ENCODE measurements at places on chromosomes 11 and 22.
A peak's percentile ranks its signal among the peaks of the same experiment; 100 is the strongest.

GRCh38 chr11:108921211-108921610 lies 256.3 kb downstream of the DDX10 start:
- no peak for DNase-seq

DNA sequence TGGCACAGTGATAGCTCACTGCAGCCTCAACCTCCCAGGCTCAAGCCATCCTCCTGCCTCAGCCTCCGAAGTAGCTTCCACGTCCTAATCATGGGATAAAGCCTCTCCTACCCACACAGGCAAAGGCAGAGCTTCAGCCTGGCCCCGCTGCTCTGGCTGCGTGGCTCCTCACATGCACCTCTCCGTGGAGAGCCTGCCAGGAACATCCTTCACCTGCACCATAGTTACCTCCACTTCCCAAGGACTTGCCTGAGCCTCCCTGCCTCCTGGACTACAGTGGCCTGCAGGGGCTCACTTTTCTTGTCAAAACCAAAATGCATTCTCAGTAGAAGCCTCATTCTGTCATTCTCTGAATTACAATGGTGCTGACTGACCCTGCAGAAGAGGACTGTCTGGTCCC lies 6.5 kb downstream of the C11orf16 start:
- DNase-seq = no peak

DNA sequence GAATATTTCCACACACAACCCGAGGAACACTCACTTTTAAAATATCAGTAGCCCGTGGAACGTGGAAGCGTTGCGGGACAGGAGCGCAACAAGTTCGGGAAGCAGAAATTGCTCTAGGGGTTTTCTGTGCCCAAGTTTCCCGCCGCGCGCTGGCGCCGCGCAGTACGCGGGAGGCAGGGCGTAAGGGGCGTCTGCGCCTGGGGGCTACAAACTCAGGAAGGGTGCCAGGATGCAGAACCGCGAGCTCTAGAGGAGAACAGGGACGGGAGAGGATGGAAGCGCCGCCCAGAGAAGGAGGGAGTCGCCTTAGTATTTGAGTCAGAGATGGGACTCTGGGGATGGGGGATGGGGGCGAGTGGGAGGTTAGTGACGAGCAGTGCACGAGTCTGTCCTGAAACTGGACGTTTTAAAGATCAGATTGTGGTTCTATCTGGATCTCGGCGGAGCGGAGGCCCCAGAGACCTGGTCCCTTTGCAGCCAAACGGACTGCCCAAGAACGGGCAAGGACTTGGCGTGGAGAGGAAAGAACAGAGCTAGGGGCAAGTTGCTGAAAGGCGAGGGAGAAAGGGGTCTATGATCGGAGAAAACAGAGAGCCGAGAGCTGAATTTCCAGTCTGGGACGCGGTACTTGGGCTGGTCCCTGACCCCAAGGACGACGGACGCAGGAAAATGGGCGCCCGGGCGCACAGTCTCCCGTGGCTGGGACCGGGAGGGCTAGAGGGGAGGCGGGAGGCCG lies 4.7 kb downstream of the BSX start:
- DNase-seq = no peak

GRCh38 chr11:1817511-1817910 lies 17.3 kb upstream of the SYT8 start:
- DNase-seq = no peak

GRCh38 chr22:17085277-17086181 lies 729 bp downstream of the IL17RA start:
- no peak for DNase-seq

GRCh38 chr22:27668828-27669797 lies 132.4 kb downstream of the MN1 start:
- peak; percentile 33 for DNase-seq

DNA sequence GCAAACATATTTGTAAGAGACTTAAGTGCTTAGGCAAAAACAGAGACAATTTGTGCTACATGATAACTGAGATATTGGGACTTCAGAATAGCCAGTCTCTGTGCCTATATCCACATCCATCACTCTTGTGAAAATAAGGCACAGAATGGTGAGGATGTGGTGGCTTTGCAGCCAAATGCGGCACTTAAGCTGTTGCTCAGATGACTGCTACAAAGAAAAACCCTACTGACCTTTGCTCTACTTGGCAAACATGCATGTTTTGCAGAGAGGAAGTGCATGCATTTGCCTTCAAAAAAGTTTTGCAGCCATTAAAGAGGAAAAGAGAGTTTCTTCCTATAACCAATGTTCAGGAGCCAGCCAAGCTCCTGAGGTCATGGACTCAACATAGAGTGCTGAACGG lies 675.0 kb upstream of the KIRREL3 start:
- no peak for DNase-seq

DNA sequence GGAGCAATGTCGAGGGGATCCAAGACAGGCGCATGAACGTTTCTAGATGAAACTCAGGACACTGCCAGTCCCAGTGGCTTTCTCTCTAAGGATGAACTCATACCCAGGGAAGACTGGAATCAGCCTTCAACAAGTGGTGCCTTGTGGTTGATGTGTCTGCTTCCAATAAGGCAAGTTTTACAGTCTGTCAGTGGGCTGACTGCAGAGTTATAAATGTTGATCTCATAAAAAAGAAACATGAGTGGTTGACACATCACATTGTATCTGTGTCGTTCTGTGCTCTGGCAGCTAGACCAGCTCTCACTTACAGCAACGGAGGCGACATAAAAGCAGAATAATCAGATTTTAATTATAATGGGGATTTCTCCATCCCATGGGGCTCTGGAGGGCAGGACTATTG lies 96.7 kb downstream of the SNX19 start:
- no peak for DNase-seq

- no peak for DNase-seq
These were observed 56.6 kb upstream of the FDX1 start for GRCh38 chr11:110373051-110373702.

- DNase-seq = no peak
These were observed 578.0 kb downstream of the INSC start for GRCh38 chr11:15692739-15693138.

- no peak for DNase-seq
These were observed 1508.2 kb downstream of the BRD1 start for GRCh38 chr22:48319321-48320047.

- no peak for DNase-seq
These were observed 9.6 kb upstream of the CDON start for GRCh38 chr11:126072141-126072741.

DNA sequence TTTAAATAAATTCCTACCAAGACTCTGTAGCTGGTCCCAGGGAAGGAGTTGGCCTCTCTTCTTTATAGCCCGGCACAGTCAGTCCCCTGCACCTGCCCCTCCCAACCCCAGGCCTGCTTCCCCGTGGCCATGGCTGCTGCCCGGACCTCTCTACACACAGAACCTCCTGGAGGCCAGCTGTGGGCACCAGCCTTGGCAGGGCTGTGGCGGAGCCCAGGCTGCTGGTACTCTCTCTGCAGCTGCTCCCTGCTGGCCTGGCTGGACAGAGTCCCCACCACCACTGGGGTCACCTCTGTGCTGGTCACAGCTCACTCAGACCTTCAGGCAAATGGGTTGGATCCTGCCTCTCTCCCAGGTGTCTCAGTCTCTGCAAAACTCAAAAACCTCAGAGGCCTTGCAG lies 69.3 kb downstream of the LRP5 start:
- no peak for DNase-seq

GRCh38 chr22:20022231-20022977 lies 1.5 kb downstream of the TANGO2 start:
- DNase-seq = no peak
